ENCODE measurements at places on chromosomes 2 and 18.

- no peak for DNase-seq
Measured at GRCh38 chr2:240134466-240134865, 1.6 kb downstream of the COPS9 start.

DNA sequence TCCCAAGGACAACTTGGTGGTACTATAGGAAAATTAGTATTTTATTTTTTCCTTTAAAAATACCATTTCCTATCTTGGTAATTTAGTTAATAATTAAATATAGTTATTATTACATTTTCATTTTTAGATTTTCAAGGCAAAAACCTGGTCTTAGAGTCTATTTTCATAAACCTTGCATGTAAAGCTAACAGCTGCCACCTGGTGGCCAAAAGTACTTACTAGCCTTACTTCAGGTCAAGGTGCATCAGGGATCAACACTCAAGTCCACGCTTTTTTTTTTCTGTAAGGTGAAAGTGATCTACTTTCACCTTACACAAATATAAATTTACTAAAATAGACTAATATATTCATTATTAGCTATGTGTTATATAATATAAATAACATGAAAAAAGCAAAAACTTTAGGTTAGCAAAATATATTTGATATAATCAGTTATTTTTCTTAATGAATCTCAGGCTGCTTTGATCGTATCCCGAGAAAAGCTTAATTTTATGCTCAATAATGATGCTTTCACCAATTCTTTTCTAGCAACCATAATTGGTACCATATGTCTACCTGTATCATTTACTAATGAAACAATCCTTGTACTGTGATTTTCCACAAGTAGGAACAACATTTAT is 62.5 kb downstream of the RELCH start:
- peak; percentile 49 for DNase-seq

GRCh38 chr2:150700666-150701580 is 213.5 kb upstream of the RND3 start:
- DNase-seq = no peak

- no peak for DNase-seq
Measured at GRCh38 chr2:215771241-215771640, 242.1 kb downstream of the MREG start.

DNA sequence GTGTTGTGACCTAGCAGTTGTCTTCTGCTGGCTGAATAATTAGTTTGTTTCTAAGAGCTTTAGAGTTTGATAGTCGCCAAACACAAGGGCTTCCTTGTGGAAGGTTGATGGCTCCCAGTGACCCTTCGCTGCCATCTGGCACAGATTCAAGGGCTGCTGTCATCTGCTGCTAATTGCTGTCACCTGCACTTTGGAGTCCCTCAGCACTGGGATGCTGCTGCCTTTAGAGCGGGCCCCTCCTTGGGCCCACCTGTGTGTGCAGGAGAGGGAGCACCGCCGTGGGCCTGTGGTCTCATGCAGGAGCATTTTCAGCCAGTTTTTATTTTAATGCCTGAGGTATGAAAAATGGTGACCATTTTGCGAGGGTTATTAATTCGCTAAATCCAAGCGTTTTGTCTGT is 154.0 kb upstream of the NFATC1 start:
- no peak for DNase-seq

GRCh38 chr18:58908006-58908405 is 43.3 kb downstream of the ZNF532 start:
- no peak for DNase-seq

DNA sequence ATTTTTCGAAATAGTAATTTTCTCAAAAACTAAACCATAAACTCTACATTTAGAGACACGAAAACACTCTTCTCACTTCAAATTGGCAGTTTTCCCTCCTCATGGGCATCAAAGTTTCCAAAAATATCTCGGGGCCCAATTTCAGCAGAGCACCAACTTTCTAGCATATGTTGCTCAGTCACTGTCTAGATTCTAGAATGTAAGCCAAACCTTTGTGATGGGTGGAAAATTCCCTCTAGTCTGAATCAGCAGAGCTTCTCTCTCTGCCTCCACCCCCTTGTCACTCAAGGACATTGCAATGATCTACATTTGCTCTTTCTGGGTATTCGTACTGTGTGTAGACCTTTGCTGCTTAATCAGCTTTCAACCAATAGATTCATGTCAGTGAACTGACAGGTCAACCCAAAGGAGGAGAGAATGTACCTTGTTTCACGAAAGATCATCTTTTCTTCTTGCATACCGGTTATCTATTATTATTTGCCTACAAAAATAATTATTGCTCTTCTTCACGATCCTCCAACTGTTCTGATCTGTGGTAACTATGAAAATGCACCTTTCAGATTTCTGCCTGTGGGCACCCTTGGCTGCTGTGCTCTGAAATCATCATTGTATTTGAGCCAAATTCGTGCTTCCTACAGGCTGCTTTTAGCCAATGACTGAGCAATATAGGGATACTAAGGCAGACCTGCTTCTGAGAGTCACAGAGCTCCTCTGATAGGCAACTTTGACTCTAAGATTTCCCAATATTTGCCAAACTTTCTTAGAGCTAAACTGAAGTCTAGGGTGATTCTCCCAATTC is 38.7 kb upstream of the GLS start:
- no peak for DNase-seq

GRCh38 chr18:45621061-45621511 is 5.8 kb downstream of the SLC14A2 start:
- DNase-seq = no peak

DNA sequence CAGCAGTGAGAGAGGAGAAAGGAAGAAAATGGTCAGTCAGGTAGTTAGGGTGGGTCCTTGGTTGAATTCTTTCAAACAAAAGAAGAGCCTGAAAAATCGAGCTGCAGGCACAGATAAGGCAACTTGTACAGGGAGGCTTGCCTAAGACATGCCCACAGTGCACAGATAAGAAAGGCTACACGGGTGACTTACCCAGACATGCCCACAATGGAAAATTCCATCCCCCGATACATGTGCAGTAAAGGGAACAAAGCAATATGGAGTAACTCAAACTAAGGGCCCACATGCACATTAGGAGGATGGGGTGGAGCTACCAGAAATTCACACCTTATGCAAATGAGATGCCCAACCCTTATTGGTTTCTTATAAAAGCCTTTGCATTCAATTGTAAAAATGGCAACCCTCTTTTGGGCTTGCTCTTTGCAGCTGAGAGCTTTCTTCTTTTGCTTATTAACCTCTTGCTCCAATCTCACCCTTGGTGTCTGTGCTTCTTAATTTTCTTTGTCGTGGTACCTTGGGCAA is 110.3 kb upstream of the RMP24 start:
- no peak for DNase-seq
